ENCODE measurements at places on chromosomes 1 and 21.

GRCh38 chr1:206461602-206462455 lies 8.4 kb upstream of the IKBKE start:
- peak; percentile 69 for DNase-seq

GRCh38 chr1:171403393-171403792 lies 81.9 kb upstream of the PRRC2C start:
- DNase-seq: no peak

GRCh38 chr1:12594966-12595756 lies 22.8 kb downstream of the DHRS3 start:
- DNase-seq: peak; percentile 24

DNA sequence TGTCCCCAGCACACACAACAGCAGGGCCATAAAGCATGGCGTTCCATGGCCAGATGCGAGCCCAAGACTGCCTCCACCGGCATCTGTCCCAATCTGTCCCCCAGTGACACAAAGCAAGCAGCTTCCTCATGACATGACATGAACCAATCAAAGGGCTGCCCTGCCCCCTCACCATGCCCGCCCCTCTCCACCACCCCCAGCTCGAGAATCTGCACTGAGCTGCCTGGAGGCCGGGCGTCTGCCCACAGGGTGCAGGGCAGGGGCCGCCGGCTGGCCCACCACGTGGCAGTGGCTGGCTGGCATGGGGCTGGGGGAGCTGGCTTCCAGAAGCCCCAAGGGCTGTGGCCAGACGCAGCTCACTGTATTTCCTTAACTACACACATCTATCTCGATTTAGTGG lies 27.8 kb downstream of the WNT9A start:
- no peak for DNase-seq

- no peak for DNase-seq
These were observed 45.8 kb downstream of the MIGA1 start for GRCh38 chr1:77825131-77825709.

GRCh38 chr21:25487046-25487594 lies 120.2 kb downstream of the MRPL39 start:
- DNase-seq: peak; percentile 17

DNA sequence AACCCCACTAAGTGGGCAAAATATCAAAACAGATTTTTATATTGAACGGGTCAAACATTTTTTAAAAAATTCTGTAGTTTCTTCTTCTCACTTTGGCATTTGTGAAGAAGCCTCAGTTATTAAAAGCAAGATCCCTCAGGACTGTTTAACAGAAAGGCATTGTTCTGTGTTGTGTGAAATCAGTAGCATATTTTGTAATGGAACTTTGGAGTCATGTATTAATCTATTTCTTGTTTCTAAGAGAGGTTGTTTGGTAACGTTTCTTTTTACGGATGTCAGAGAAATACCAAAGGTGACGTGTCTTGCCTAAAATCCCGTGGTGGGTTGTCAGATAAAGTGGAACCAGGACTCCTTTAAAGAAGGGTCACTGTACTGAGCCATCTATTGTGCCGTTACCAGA lies 23.7 kb downstream of the GPR137B start:
- DNase-seq: no peak

GRCh38 chr1:207902566-207902965 lies 8.4 kb downstream of the CD34 start:
- DNase-seq: no peak

DNA sequence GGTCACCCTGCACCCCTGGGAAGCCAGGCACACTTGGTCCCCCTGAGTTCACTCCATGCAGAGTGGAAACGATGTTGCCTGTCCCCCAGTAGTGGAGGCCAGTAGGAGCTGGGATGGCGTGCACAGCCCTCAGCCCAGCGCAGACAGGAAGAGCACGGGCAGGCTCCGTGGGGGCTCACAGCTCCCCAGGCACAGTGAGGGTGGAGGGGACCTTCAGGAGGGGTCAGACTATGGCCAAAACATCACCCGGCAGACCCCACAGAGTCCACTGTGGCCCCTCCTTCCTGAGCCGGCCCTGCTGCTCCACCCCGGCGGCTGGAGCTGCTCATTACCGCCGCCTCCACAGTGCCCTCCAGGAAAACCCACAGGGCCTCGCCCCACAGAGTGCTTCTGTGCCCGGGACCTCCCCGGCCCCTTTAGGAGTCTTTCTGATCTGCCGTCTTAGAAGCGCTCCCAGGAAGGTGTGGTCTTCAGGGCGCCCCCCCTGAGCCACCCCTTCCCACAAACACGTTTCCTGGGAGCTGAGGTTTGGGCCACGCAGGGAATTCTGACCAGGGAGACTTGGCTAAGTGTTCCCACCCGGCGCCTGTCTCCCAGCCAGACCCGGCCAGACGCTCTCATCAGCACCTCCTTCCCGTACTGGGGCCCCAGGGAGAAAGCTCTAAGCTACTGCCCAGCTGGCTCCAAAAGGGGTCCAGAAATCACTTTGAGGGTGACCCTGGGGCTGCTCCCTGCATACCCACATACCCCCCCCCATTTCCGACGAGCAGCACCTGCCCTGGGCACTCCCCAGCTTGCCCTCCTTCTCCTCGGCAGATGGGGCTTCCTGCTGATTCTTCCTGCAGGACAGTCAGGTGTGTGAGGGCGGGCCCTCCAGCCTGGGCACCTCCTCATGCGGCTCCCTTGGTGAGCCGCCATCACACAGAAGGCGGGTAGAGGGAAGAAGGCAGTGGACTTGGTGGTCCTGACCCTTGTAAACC lies 38.8 kb downstream of the RIPK4 start:
- DNase-seq: no peak

DNA sequence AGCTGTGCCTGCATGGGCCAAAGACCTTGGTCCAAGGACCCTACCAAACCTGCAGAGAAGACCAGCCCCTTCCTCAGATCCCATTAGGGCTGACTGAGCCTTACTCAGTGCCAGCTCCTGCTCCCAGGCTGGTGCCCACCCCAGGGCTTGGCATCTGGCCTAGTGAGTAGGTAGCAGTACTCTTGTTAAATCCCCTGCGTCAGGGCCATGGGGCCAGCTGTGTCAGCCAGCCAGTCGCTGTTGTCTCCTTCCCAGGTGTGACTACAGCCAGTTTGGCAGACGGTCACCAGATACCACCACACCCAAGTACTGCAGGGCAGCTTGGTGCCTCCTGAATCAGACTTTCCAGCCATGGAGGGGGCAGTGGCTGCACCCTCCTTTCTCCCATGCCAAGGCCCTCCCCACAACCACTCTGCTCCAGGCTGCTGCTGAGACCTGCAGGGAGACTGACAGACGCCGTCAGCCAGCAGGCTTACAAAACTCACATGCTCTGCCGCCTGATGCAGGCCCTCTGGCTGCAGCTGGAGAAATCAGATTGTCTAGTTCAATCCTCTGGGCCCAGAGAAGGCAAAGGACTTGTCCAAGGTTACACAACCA lies 3.0 kb downstream of the TENT5B start:
- DNase-seq: no peak

GRCh38 chr1:8040586-8040985 lies 14.5 kb upstream of the ERRFI1 start:
- no peak for DNase-seq

DNA sequence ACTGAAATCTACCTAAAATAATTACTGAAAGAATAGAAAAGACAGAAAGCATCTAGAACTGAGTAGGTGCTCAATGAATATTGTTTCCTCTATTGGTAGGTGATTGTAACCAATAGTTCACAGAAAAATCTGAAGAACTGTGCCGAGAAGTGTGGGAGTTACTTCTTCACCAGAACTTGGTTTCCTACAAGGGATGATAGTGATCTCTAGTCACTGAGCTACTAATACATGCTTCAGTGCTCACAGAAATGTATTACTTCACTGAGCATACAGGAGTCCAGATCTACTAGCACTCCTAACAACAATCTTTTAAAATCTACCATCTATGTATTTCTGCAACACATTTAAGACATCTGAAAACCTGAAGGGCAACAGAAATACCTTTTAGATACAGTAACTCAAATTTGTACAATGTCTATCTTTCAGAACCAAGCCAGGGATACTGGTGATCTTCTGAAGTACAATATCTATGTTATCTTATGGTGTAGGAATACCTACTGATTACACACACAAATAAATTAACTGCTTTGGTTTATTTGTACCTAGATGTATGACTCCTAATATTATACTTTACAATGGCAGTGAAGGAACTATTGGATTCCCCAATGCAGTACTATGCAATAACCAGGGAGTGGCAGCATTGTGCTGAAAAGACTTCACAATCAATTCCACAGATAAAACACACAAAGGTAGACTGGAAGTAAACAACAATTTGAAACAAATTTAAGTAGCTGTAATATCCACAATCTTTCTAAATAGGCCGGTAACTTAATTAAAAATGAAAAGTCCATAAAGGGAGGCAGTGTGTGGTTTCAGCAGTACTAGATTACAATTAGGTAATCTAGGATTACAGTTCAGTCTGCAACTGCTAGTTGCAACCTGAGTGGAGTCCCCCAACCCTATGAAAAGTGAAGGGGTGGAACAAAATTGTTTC lies 243.0 kb downstream of the SLC45A1 start:
- no peak for DNase-seq

- no peak for DNase-seq
These were observed 203.7 kb downstream of the PLA2G4A start for GRCh38 chr1:187032316-187032981.

DNA sequence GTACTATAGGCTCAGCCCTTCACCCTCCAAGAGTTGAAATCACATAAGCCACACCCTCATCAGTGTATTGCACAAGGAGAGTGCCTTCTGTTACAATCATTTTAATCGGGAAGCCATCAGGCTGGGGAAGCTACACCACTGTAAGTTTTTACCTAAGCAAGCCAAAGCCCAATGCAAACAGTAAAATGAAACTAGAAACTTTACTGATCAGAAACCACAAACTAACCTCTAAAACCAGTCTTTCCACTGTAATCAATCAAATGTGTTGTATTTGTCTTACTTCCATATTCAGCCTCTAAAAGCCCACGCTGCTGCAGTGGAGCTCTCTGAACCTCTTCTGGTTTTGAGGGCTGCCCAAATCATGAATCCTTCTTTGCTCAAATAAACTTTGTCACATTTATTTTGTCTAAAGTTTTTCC lies 26.2 kb downstream of the CAPN8 start:
- no peak for DNase-seq

GRCh38 chr1:222073307-222073995 lies 331.6 kb upstream of the DUSP10 start:
- DNase-seq: no peak

DNA sequence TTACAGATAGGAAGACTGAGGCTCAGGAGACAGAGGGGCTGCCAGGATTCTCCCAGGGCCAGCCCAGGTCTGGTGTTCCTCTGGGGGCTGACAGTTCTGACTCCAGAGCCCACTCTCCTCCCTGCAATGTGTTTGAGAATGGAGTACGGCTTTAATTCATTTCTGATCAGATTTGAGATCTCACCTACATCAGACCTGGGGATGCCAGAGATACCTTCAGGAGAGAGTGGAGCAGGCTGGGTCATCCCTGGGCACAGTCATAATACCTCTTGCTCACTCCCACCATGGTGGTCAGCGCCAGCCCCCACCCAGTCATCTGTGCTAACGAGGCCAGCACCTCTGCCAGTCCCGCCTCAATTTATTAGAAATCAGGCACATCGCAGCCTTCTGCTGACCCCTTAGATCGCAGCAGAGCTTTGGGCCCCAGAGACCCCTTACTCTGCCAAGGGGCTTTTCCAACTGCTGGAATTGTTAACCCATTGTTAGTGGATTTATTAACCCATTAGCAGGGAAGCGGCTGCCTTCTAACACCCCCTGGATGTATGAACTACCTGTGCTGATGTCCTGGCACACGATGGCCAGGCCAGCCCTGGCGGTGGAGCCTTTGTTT lies 352.1 kb downstream of the MATN1 start:
- DNase-seq: no peak

- no peak for DNase-seq
These were observed 115.1 kb downstream of the ETS2 start for GRCh38 chr21:38920631-38921398.

DNA sequence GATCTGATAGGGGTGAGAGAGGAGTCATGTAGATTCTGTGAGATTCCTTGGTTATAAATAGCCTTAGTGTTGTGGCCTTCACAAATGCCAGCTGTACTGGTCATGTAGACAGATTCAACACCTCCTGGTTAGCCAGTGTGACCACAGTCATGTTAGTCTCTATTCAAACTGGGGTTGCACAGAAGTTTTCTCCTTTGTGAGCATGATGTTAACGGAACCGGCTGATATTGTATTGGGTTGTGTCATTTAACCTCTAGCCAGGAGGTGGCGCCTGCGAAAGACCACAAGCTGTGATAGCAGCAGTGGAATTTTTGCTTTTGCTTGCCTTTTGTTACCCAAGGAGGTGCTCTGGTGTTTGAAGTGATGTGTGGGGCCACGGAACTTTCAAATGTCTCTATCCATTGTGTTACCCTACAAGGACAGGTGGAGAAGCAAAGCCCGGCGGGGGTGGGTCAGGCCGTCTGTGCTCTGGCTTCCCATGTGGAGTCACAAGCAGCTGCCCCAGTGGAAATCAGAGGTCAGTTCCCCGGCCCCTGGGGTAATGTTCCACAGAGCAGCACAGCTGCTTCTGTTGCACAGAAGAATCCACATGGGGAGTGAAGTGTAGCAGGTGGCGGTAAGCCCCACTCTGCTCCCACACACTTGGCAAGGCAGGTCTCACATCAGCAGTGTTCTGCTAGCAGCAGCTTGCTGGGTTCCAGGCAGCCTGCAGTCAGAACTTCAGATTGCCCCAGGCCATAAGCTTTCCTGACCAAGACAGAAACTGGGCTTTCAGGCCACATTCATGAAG lies 112.6 kb downstream of the ADAMTS1 start:
- peak; percentile 11 for DNase-seq

DNA sequence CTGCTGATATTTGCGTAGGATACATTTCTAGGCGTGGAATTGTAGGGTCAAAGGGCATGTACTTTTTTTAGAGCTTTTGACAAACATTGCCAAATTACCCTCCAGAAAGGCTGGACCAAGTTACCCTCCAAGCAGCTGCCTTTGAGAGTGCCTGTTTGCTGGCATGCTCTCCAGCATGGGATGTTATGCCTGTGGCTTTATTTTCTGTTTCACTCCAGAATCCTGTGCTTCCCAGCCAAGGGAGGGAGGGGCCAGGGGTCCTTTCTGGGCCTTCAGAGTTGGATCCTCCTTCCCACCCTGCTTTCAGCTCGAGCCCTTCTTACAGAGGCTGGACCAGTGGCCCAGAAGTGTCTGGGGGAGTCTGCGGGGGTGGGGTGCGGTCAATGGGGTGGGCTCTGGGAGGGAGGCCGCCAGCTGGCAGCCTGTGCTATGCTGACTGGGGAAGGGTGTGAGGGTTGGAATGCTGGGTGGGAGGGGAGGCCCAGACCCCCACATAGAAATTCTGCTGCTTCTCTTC lies 81.2 kb downstream of the EPHB2 start:
- DNase-seq: no peak

DNA sequence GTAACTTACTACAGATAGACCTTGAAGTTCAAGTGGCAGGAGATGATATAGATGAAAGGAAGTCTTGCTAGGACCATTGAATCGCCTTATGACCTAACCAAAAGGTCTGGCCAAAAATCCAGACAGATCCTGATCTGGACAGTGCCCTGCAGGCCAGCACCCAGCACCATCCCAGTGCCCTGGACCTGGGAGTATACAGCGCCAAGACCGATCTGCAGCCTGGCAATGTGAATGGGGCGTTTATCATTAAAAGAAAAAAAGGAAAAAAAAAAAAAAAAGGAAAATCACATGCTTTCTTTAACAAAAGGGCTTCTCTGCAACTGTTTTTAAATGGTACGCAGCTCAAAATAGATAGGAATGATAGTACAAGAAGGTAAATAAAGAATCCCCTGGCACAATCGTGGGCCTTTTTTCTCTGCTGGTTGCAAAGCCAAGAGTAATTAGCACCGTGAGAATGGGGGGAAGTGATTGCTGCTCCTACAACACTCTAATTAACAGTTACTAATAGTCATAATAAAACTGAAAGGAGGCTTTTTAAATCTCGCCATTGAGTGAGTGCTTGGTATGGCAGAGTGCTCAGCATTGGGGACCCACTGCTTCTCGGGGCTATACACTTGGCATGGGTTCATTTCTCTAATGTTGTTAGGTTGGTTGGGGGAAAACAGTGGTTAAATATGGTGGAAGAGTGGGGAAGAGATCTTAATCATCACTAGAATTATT lies 146.7 kb downstream of the KAZN start:
- no peak for DNase-seq
